ENCODE measurements at places on chromosomes 2 and 18.

DNA sequence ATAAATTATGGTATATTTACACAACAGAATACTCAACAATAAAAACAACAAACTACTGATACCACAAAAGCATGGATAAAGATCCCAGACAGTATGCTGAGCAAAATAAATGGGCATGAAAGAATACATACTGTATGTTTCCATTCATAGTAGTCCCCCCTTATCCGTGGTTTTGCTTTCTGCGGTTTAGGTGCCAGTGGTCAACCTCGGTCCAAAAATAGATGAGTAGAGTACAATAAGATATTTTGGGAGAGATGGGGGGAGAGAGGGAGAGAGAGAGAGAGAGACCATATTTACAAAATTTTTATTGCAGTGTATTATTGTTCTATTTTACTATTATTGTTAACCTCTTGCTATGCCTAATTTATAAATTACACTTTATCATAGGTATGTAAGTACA lies 21.0 kb upstream of the TGFA start:
- no peak for DNase-seq

- no peak for DNase-seq
Observed at GRCh38 chr2:130183512-130184373, 1.7 kb downstream of the MZT2B start.

GRCh38 chr2:236176417-236176816 lies 8.2 kb upstream of the GBX2 start:
- DNase-seq = no peak

DNA sequence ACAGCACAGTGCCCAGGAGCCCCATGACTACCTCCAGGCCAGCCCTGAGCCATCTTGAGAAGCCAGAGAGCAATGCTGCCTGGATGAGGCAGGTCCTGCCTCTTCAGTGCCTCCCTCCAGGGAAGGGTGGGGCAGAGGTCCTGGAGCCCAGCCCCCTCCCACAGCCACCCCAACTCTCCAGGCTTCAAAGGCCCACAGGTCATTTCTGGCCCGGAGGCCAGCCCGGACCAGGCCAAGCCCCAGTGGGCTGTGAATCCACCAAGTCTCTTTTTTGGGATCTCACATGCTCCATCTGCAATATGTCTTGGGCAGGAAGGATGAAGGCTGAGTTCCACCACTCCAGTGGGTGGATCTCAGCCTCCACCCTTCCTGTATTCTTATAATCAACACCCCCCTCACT lies 36.7 kb downstream of the SDC1 start:
- no peak for DNase-seq
